Caki2 (cell line): ENCODE measurements at places on chromosomes 11 and 22.

GRCh38 chr11:47183031-47183856 lies 3.0 kb downstream of the PACSIN3 start:
- no peak for DNase-seq

GRCh38 chr11:7300281-7300680 lies 48.6 kb downstream of the SYT9 start:
- no peak for DNase-seq

GRCh38 chr11:125287491-125288210 lies 123.1 kb downstream of the PKNOX2 start:
- no peak for DNase-seq

DNA sequence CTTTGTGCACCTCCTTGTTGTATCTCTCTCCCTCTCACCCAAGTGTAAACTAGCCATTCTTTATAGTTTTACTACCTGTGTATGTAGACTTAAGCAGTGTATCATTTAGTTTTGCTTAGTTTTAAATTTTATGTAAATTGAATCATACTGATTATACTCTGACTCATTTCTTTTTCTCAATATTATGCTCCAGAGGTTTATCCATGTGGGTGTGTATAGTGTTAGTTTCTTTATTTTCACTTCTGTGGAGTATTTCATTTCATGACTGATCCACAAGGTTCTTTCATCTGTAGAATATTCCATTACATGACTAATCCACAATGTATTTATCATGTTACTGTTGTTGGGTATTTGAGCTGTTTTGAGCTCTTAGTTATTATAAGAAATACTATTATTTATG lies 62.0 kb downstream of the CCDC34 start:
- no peak for DNase-seq

GRCh38 chr11:118957549-118957948 lies 1.5 kb downstream of the UPK2 start:
- no peak for DNase-seq

GRCh38 chr11:117874910-117875381 lies 1.5 kb downstream of the FXYD6 start:
- DNase-seq, result no peak

DNA sequence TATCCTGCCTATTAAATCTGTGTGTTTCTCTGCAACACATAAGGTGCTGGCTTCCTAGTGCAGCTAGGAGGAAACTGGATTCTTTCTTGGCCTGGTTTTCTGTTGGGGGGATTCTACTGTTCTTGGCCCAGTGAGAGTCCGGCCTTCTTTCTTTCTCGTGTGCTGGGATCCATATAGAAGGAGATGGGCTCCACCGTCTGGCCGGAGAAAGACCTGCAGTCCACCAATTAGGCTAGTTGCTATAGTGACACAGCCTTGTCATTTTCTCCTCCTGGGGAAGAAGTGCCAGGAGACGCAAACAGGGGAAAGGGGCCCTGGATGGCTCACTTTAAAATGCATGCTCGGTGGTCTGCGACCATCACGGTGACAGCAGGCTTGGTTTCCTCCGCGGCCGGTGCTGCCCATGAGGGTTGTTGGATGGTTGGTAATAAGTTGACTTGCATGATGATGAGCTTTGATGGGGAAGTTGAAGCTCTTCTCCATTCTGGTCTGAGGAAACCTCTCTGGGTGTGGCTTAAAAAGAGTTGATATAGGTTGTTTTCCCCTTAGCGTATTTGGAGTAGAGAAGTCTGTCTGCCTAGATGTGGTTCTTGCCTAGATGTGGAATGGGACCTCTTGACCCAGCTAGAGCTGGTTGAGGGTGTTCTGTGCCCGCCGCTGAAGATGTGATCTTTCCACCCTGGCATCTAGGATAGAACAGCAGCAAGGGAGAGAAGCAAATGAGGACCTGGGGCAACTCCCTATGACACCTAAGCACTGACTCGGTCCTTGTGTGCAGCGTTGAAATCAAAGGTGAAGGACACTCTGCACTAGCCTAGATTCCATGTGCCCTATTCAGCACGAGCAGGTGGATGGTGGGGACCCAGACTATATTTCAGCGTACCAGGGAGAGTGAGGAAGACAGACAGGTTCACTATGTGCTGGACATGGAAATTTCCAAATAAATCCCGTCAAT lies 1335.0 kb downstream of the BRD1 start:
- DNase-seq, result peak; percentile 71

DNA sequence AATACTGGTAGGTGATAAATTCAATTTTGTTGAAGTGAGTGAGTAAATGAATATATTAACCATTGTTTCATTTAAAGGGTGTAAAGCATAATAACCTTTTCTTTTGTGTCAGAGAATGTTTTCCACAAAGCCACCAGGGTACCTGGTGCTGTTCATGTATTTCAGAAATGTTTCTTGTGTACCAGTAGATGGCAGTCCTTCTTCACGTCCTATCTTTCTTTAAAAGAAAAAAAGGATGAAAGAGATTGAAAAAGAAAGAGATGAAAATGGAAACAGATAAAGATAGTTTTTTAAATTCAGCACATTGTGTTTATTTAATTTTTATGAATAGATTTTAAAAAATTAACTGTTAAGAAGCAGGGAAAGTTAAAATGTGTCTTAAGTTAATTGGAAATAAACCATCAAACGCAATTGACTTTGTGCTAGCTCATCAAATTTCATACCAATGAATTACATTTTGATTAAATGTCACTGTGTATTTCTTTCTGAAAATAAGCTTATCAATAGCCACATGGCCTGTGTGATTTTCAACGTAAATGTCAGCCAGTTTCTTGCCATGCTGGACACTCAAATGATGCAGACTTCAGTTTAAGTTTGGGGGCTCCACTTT lies 65.5 kb upstream of the CHORDC1 start:
- peak; percentile 0 for DNase-seq

DNA sequence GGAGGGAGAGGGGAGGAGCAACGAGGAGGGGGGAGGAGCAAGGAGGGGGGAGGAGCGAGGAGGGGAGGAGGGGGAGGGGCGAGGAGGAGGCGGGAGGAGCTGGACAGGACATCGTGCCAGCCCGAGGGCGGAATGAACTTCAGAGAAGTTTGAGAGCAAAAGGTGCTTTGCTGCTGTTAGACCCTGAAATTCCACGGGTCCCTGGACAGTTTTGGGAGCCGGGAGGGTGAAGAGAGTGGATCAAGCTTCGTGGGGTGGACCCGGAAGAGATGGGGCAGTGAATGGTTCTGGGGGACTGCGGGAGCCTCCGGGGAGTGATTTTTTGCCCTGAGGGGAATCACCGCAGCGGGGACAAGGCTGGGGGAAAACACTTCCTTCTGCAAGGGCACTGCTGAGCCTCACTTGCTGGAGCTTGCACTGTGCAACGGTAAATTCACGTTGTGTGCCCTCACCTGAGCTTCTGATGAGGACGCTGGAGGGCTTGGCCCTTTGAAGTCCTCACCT lies 10.7 kb upstream of the NLRP6 start:
- DNase-seq, result peak; percentile 54
